ENCODE measurements at places on chromosomes 4 and X.

DNA sequence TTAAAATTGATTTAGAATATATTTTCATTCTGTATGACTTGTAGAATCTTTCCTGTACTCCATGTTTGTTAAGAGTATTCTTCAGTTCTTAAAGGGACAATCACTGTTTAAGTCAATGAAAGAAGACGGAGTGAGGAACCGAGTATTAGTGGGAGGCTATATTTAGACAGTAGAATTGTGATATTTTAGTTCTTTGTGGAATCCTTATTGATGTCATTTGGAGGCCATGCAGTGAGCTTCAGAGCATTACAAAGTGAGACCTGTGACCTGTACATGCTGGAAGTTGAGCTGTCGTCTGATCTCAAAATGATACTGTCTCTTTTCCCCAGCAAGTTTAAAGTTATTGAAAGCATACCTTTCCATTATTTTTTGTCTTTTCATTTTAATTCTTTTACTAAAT is 394.7 kb downstream of the GALNTL6 start:
- DNase-seq, result no peak

DNA sequence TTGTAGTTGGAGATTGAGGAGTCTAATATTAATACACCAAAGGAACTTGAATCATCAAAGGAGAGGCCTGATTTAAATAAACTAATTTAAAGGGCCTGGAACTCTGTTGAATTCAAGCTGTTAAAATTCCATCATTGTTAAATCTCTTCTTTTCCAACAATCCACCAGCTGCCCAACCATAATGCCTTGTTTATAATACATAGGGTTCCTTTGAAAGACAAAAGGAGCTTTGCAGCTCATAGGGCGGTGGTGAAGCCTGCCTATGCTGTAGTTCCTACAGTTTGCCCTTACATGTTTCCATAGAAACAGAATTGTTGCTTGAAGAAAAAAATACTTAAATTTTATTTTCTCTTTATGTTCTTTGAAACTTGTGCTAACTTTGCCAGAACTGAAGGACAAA is 102.8 kb downstream of the GLUD2 start:
- no peak for DNase-seq

GRCh38 chrX:132382068-132382467 is 106.8 kb downstream of the MBNL3 start:
- no peak for DNase-seq

- DNase-seq, result no peak
Measured at GRCh38 chr4:68865188-68865638, 49.4 kb downstream of the UGT2B10 start.

GRCh38 chr4:52192001-52192400 is 140.9 kb downstream of the SPATA18 start:
- DNase-seq, result no peak

DNA sequence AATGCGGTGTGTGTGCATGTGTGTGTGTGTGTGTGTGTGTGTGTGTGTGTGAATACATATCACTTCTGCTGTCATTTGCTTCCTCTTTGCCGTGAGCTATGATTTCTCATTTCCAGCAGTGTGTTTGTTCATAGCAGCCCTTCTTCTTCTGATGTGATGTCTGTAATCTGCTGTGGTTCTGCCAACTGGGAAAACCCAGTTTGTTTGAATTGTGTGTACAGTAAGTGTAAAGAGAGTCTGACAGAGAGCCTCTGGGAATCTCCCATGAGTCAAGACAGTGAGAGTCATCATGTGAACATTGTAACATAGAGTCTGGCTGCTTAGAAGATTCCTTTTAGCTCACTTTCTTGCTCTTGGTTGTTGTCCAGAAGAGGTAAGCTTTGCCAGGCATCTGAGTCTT is 8.4 kb upstream of the NWD2 start:
- DNase-seq, result no peak

DNA sequence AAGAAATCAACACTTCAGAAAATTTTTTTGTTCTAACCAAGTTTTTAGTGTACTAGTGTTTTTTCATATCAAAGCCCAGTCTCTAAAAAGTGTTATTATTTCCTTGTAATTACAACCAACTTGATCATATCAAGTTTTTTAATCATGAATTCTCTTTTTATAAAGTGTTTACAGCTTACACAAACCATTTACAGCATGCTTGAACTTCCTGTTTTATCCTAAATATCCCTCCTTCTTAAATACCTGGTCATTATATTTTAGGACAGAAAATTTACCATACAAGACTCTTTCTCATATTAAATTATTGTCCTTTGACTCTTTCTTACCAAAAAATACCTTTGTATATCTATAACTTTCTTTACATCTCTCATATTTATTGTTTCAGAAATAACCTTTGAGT is 89.4 kb upstream of the NPY2R start:
- no peak for DNase-seq

GRCh38 chrX:136750364-136750763 is 30.4 kb downstream of the ARHGEF6 start:
- no peak for DNase-seq

DNA sequence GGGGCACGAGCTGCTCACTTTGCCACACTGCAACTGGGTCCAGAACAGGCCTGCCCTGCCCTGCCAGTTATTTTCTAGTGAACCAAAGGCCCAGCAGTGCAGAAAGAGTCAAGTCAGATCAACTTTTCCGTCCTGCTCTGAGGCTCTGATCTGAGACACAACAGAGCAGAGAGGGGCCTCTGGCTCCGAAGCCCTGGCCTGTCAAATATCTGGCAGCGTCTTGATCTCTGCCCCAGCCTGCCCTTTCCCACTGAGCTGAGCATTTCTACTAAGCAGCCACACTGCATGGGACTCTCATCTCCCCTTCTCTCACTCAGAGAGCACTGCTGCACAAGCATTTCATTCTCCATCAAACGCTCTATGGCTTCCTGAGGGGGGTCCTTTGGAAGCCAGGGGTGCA is 11.8 kb downstream of the IGFBP7 start:
- no peak for DNase-seq

DNA sequence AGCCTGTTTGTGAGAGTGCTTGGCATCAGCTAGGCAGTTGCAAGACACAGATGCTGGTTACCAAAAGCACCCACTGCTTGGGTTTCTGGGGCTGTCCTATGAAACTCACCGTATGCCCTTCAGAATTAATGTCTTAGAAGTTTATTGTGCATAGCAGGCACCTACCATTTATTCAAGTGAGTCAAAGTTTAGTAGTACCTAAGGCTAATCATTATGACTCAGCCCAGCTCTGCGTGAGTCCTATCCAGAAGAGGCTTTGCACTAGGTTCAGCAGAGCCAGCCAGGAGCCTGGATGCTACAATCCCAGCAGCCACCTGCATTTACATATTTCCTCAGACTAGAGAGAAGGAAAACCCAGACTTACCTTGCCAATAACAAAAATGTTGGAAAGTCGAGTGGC is 4.2 kb downstream of the RPS4X start:
- peak; percentile 57 for DNase-seq

DNA sequence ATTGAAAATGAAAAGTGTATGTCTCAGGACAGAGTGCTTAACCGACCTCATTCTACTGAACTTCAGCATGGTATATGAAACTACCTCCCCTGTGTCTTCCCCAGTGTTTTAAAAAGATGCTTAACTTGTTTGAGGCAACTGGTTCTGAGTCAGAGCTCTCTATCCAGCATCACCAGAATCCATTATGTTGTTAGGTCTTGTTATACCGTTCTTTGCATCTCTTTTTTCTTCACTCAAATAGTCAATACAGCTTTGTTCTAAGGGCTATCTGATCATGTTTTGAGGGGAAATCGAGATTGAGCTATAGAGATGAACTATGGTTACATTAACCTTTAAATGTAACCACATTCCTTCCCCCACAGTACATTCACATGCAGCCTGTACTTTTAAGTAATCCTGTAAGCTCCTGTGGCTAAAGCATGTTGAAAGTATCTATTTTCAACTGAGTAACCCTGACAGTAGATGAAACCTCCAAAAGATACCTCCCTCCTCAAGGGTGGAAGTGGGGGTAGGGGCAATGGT is 514.4 kb downstream of the RPA4 start:
- no peak for DNase-seq

DNA sequence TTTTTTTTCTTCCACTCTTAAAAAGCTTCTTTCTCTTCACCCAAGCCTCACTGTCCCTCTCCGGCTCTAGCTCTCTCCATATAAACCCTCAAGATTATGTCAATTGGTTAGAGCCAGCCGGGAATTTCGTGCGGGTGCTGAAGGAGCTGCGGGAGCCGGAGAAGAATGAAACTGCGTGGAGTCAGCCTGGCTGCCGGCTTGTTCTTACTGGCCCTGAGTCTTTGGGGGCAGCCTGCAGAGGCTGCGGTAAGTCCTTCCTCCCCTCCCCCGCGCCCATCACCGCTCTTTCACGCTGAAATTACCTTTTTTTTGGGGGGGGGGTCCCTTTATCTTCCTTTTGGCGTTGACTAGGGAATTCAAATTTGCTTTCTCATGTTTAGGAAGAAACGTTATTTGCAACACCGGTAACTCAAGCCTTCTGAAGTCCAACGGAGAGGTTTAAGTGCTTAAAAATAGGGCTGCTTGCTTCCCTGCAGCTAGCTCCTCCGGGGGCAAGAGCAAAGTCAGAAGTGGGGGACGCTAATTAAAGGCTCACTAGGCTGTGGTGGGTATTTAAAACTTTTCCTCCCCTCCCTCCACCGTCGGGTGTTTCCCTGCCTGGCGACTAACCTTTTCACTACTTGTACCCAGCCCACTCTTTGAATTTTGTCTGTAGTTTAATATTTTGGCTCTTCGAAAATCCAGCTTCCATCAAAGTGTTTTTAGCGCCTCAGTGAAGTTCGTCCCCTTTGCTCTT is 491 bp downstream of the COL4A5 start:
- peak; percentile 42 for DNase-seq

GRCh38 chr4:56244681-56245080 is 142.6 kb downstream of the AASDH start:
- no peak for DNase-seq

DNA sequence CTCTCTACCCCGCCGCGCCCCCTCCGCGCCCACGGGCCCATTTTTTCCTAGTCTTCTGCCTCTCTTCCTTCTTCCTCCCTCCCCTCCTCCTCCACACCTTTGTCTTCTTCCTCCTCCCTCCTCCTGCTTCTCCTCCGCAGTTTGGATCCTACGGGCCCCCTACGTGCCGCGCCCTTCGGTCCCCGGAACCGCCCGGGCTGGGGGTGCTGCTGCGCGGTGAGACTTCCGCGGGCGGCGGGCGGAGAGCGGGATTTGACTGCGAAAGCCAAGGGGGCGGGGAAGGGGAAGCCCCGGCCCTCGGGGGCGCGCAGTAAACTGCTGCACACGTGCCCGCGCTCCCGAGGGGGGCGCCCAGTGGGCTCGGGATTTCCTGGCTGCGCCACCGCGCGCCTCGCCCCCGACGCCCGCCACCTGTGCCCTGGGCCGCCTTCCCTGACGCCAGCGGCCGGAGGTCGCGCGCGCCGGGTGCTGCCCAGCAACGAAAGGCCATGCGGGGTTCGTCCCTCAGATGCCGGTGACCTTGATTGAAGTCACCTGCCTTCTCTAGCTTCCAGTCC is 3.3 kb upstream of the NKX3-2 start:
- no peak for DNase-seq

GRCh38 chr4:67320645-67321044 is 224.7 kb downstream of the CENPC start:
- DNase-seq, result no peak

DNA sequence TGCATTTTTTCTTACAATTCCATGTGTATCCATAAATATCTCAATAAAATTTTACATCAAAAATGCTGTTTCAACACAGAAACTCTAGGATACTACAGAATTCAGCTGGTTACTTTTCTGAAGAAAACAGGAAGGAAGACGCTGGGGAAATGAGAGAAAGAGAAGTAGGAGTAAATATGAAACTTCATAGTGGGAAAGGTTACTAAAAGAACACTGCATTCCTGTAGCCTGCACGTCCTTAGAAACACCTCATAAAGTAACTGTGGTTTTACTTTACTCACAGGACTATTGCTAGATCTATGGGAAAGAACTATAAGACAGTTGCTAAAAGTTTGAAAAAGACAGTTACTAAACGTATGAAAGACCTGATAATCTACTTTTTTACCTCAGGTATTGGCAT is 23.1 kb downstream of the ATP11C start:
- peak; percentile 44 for DNase-seq

- DNase-seq, result no peak
Measured at GRCh38 chr4:88244816-88245579, 39.4 kb downstream of the PPM1K start.

DNA sequence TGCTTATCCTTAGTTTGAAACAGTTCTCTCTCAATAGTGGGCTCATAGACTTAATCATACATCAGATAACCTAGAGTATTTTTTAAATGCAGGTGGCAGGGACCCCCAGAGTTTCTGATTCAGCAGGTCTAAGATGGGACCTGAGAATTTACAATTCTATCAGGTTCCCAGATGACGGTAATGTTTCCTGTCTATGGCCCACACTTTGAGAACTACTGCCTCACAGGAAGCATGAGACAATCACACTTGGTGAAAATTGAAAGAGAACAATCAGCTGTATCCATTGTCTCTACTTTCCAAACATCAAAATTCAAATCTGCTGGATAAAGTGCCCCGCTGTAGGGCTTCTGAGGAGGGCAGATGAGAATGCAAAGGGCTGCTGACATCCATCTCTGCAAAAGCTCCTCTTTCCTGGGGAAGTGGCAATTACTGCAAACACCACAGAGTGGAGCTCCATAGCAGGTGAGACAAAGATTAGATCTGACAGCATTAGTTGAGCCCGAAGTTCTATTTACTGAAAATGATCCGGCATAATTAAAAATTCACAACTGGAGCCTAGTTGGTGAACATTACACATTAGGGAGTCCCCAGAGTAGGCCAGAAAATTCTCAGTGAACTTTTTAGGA is 187.8 kb upstream of the MBNL3 start:
- DNase-seq, result no peak

- no peak for DNase-seq
Measured at GRCh38 chrX:96919672-96920071, 36.0 kb downstream of the RPA4 start.

DNA sequence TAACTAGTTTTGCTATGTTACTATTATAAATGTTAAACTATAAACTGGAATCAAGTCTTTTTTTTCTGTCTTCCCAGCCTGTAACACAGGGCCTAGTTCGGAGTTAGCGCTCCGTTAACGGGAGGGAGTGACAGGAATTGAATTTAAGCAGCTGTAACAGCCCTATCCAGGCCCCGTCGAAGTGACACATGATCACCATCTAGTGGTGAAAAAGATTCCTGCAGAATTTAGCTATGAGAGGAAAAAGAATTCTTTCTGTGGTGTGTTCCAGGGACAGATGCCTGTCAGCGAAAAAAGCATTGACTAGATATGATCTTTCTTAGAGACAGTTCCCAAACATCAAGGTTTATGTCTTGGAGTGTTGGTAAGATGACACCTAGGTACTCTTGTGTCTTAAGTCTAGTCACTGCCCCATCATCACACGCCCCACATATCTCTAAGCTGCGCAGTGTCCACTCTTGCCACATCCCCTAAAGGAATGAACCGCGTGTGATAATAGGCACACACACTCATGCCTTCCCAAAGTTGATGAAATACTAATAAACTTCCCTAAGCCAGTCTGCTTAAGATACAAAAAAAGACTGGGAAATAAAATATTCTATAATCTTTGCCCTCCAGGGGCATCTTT is 2.1 kb downstream of the GAB3 start:
- DNase-seq, result peak; percentile 66

DNA sequence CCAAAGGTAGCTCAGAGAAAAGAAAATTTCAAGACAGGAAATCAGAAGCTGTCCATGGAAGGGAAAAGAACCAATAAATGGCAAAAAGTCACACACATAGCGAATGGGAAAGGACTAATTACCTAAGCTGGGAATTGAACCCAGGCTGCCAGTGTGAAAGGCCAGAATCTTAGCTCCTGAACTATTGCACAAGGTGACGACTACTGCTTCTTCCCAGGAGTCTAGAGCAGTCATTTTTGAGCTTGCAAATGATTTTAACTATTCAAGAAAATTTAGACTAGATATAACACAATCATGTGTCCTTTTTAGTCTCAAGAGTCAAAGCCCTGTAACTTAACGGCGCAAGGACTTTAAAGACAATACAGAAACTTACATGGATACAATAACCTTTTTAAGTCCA is 34.1 kb upstream of the ZNF81 start:
- peak; percentile 1 for DNase-seq

All from EH (cell line).